ENCODE measurements at places on chromosomes 7 and 10. TPM values are rescaled to one million over a fixed set of nuclear protein-coding genes. Genes with fewer than 3 reads are reported as not detected.

PHKG1 gene
- total RNA-seq = 0.39 TPM

ATG9B gene
- total RNA-seq = not detected

GOLGA7B gene
- total RNA-seq = 6.3 TPM

CAMK2G gene
- 26.4 TPM for total RNA-seq

PITX3 gene
- total RNA-seq = not detected

CYP3A5 gene
- 3.9 TPM for total RNA-seq

FAM25A gene
- not detected for total RNA-seq

ABCC2 gene
- 5.1 TPM for total RNA-seq

NKX1-2 gene
- total RNA-seq = not detected

HOXA4 gene
- total RNA-seq = 4.4 TPM

ANKRD61 gene
- total RNA-seq = 0.63 TPM

DNA sequence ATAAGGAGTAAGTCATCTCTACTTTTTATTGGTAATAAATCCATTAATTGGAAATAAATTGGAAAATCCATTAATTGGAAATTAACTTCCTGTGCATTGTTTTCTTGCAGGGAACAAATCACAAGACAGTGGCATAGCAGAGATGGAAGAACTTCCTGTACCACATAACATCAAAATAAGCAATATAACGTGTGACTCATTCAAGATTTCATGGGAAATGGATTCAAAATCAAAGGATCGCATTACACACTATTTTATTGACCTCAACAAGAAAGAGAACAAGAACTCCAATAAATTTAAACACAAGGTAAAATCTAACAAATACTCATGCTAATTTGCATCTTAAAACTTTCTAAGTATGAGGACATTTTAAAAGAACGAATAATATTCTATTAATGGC lies 57.8 kb downstream of the PHYHIPL start:
- DNase-seq = no peak

DNA sequence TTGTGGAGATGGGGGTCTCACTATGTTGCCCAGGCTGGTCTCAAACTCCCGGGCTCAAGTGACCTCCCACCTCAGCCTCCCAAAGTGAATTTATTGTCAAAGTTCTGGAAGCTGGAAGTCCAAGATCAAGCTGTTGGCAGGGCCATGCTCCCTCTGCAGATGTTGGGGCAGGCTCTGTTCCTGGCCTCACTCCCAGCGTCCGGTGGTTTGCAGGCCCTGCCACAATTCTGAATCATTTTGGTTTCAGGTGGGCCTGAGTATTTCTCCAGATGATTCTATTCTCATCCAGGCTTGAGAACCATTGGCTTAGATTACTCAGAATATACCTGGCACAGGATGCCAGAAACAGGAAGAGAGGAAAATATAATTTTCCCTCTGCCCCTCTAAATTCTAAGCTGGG lies 737.4 kb downstream of the TNS3 start:
- DNase-seq = no peak

- DNase-seq = no peak
These were observed 30.6 kb upstream of the INSYN2A start for GRCh38 chr10:127227027-127227426.

DNA sequence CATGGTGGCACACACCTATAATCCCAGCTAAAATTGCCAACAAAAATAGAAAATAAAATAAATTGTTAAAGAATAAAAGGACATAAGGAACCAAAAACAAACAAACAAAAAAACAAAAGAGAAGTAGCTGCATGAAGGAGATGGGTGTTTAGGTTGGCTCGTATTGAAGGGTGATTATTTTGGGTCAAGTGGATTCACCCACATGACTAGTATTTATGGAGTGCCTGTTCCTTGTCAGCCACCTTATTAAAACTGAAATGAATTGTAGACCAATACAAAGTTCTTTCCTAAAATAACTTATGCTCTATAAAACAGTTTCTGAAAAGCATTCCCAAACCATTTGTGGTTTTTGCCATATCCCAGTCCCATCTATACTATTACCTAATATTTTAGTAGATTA lies 138.7 kb downstream of the BTAF1 start:
- no peak for DNase-seq

DNA sequence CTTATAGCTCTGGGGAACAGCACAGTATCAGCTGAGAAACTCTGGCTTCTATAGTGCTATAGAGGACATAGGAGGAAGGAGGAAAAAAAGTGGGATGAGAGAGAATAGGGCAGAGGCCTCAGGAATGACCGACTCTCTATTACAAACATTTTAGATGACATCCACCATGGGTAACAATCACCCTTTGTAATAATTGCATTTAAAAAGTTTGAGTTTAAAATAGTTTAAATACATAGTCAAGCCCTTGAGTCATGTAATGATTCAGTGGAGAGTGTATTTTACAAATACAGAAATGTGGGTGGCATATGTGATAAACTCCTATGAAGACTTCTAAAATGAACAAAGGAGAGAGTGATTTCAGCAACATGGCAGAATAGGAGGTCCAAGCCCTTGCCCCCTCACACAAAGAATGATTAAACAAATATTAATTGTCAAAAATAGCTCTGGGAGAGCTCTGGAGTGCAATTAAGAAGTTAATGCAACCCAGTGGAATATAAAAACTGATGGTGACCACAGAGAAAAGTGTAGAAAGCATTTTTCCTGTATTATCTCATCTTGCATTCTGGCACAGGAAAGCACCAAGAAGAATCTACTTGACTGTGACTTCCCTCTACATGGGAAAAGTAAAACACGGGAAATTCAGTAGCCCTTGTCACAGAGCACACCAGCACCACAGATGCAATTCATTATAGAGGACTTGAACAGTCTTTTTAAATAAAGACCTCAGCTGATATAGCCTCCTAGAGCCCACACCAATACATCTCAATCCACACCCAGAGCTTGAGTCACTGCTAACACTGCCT lies 569.0 kb upstream of the SORCS1 start:
- DNase-seq = no peak

DNA sequence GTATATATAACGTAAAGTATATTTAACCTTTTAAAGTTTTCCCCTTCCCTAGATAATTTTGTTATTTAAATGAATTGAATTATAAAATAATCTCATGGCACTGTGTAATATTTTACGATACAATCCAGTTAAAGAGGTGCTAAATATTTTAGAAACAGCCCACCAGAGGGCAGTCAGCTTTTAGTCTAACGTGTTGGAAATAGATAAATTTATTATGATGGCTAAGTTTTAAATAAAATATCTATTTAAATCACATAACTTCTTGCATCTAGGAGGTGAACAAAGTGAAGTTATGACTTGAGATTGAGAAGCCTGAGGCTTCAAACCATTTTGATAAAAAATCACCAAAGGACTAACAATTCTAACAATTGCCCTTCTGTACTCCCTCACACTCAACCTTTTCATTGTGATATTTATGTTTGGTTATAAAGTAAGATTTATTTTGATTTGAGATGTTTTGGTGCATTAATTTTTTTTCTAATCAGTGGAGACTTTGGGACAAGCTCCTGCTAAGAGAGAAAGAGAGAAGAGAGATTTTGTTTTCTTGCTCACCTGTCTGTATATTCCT lies 171.5 kb upstream of the SP4 start:
- no peak for DNase-seq

DNA sequence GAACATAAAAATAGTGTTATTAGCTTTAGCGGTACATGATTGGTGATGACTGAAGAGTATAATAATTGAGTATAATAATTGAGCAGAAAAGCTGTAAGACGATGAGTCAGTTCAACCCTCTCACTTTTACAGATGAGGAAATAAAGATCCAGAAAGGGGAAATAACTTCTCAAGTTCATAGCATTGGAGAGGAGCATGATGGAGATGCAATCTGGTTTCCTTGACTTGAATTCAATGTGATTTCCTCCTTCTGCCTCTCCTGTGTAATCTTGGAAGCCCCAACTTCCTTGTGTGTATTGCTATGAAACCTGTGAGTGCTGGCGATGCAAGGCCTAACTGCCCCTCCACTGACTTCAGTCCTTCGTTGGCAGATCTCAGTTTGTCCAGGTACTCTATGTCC lies 265.1 kb downstream of the LRMDA start:
- DNase-seq = no peak

DNA sequence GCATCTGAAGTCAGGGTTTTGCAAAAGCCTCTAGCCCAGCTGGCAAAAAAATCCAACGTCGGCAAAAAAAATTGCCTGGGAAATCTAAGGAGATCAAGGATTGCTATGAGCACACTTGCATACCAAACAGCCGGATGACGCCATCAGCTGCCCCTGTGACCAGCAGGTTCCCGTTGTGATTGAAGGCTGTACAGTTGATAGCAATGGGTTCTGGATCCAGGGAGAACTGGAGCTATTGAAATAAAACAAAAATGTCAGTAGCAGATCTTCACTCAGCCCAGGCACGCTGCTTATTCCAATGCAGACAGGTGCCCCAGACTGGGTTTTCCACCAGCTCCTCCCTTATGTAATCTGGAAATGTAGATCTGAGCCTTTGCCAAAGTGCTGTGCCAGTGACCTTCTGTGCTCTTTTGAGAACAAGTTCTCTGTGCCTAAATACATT lies 18.7 kb upstream of the CYREN start:
- no peak for DNase-seq

GRCh38 chr7:96188174-96188581 lies 133.7 kb downstream of the SLC25A13 start:
- no peak for DNase-seq

GRCh38 chr10:68871105-68871711 lies 29.9 kb upstream of the DDX50 start:
- no peak for DNase-seq

- no peak for DNase-seq
These were observed 80.7 kb downstream of the SPDYE5 start for GRCh38 chr7:75572814-75573213.

GRCh38 chr10:4196183-4196582 lies 411.2 kb upstream of the KLF6 start:
- no peak for DNase-seq

GRCh38 chr7:21071561-21072501 lies 285.1 kb upstream of the SP8 start:
- DNase-seq = no peak

DNA sequence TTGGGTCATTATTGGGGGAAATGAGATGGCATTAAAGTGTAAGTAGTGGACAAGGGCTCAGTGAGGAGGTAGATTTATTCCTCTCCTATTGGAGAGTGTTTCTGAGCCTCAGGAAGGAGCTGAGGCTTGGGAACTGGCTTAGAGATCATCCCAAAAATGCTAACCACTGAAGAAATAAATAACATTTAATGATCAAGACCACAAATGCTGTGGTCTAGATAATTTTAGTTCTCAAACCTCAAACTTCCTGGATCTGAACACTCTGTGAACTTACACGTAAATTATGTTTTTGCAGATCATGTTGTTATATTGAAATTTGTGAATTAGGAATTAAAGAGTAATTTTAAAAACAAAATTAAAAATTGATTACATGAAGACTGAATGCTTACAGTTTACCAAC lies 27.3 kb downstream of the MDFIC start:
- no peak for DNase-seq

DNA sequence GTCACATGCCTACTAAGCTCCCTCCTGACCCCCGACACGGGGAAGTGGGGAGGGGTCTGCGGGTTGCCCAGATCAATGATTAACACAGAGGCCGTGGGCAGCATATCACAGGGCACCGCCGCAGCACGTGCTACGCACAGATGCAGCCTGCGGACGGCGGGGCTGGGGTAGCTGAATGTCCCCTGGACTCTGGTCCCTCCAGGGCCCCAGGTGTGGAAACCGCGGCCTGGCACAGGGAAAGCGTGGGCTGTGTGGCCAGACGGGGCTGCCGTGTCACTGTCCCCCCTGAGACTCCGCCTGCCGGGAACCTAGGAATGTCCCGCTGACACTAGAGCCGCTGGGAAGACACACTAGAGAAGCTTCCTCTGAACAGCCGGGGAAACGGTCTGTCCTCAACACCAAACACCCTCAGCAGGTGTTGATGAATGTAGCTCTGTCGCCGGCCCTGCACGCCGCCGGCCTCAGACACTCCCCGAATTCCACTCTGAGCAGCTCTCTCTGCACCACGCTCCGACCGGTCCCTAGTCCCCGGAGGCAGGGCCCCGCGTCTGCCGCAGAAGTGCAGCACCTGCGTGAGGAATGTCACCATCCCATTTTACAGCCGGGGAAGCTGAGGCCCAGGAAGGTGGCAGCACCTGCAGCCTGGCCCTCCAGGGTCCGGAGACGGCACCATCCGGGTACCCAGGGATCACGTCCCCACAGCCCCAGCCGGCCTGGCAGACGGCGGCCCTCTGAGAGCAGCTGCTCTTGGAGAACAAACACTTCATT lies 33.4 kb upstream of the PDGFA start:
- DNase-seq = no peak

DNA sequence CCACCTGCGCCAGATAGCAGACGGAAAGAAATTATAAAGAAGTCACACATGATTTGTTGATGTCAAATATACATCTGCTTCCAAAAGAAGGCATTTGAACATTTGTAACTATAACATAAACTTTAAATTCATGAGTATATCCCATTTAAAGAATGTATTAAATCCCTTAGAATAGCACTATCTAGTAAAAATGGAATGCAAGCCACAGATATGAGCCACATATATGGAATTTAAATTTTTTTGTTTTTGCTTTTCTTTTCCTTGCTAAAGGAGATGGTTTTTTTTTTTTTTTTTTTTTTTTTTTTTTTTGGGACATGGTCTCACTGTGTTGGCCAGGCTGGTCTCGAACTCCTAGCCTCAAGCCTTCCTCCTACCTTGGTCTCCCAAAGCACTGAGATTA lies 730.8 kb downstream of the PHTF2 start:
- no peak for DNase-seq

GRCh38 chr7:151115121-151115835 lies 29.0 kb downstream of the AGAP3 start:
- DNase-seq = no peak

- no peak for DNase-seq
These were observed 459.0 kb downstream of the SH2D4B start for GRCh38 chr10:80996615-80997193.

GRCh38 chr7:63041786-63042185 lies 956.9 kb upstream of the ZNF722 start:
- DNase-seq = no peak

DNA sequence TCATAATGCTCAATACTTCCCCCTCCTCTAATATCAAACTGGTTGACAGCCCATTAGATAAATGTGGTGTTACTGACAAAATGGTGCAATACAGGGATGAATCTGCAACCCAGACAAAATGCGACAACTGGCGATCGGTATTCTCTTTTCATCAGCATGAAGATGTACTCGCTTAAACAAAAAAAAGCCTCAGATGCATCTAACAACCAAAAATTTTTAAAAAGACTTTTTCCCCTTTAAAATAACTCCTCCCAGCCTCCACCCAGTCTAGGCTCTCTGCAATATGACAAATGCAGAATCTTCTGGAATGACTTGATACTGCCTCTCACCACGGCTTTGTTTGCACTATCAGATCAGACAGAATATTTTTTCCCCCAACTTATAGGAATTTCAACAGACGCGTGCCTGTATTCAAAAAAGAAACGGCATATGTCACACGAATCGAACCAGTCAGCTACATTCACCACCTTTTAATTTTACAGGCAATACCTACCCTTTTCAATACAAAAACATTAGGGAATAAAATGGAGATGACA lies 1.2 kb downstream of the YWHAG start:
- DNase-seq = no peak

- no peak for DNase-seq
These were observed 653 bp upstream of the ADRB1 start for GRCh38 chr10:114042895-114043531.

All from tibial nerve (tissue), 4 donors.